ENCODE measurements at places on chromosomes 3 and 15.

DNA sequence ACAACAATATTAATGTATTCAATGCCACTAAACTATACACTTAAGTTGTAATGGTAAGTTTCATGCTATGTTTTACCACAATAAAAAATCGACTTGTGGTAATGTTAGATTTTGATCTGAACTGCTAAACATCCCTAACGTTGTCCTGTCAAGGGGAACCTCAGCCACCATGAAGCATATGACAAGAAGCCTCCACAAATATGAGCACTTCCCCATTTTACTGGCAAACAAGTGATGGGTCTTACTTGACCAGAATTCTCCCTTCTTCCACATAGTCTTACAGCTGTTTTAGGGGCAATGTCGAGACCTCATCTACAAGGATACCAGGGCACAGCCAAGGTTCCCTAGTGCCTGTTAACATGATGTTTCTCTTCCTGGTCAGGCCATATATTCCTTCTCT is 124.2 kb upstream of the ABI3BP start:
- no peak for DNase-seq

DNA sequence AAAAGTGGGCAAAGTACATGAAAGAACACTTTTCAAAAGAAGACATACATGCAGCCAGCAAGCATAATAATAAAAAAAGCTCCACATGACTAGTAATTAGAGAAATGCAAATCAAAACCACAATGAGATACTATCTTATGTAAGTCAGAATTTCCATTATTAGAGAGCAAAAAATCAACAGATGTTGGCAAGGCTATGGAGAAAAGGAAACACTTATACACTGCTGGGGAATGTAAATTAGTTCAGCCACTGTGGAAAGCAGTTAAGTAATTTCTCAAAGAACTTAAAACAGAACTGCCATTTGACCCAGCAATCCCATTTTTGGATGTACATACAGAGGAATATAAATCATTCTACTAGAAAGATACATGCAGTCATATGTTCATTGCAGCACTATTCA is 360.7 kb downstream of the NSUN3 start:
- no peak for DNase-seq

DNA sequence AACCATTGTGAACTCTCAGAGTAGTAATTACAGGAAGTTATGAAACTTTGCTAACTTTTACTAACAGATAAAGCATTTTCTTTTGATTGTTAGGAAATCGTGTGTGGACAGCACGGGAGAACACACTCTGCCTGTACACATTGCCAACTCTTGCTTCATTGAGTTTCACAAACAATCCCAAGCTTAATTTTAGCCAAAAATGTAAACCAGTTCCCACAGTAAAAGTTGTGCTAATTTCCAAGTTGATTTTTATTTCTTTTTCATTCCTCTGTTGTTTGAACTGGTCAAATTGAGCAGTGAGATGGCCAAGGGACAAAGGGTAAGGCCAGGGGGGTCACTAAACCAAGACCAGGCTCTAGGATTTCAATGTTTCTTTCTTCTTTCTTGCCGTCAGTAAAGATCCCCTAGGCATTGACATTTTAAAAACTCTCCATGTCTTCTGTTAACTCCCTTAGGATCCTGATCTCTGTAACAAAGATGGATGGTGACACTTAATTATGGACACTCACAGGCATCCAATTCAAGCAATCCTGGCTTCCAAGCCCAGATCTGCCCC is 414.9 kb downstream of the RBMS3 start:
- DNase-seq: no peak

DNA sequence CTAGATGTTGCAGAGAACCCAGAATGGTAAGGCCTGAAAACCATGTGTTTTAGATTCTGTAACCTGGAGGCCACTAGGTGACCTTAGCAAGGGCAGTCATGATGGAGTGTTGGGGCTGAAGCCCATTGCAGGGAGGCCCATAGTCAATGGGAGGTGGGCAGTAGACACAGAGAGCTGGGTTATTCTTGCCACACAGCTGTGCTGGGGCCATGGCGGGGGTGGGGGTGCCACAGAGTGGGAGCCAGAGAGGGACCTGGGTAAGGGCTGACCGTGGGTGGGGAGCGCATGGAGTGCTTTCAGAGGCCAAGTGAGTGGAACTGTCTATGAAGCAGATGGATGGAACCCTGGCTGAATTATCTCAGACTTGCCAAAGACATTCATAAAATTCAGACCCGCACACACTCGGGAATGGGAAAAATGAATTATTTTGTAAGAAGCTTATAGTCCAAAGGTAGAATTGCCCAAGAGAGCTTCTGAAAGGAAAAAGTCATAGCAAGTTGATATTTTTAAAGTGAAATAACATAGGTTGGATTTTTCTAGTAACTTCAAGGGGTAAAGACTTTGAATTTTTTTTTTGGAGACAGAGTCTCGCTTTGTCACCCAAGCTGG is 53.9 kb downstream of the SMAD3 start:
- DNase-seq: no peak

- DNase-seq: no peak
Measured at GRCh38 chr3:78519281-78519680, 1248.5 kb downstream of the ROBO1 start.

DNA sequence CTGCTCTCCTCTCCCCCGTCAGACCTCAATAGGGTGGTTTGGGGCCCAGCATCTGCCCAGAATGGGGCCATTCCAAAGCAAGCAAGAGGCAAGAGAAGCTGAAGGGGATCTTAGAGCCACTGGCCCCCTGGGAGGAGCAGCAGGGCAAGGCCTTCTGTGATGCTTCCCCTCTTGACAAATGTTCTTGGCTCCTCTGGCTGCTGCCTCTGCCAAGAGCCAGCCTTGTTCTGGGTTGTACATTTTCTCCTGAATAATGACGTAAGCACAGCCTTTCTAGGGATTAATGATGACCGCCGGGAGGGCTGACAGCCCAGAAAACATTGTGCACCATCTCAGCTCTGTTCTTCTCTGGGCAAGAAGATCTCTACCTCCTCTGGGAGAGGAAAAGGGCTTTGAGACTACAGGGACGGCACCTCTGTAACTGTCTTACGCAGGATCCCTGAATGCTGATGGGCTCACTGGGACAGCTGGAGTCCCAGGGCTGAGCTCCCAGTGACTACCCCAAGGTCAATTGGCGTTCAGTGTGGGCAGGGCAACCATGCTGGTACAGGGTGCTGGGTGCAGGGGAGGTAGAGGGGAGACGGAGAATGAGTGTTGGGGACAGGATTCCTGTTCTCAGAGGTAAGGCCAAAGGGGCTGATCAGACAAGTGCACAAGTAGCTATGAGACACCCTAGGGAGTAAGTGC is 253.3 kb downstream of the FAM43A start:
- DNase-seq: no peak

GRCh38 chr3:125141596-125142419 is 70.7 kb downstream of the SLC12A8 start:
- DNase-seq: peak; percentile 30

- DNase-seq: no peak
Measured at GRCh38 chr15:35206060-35206675, 121.1 kb upstream of the NANOGP8 start.

- DNase-seq: no peak
Measured at GRCh38 chr15:51736069-51736468, 1.4 kb downstream of the LYSMD2 start.

- DNase-seq: no peak
Measured at GRCh38 chr3:124745756-124746155, 15.5 kb downstream of the UMPS start.

- no peak for DNase-seq
Measured at GRCh38 chr3:168425936-168426595, 330.3 kb upstream of the GOLIM4 start.

DNA sequence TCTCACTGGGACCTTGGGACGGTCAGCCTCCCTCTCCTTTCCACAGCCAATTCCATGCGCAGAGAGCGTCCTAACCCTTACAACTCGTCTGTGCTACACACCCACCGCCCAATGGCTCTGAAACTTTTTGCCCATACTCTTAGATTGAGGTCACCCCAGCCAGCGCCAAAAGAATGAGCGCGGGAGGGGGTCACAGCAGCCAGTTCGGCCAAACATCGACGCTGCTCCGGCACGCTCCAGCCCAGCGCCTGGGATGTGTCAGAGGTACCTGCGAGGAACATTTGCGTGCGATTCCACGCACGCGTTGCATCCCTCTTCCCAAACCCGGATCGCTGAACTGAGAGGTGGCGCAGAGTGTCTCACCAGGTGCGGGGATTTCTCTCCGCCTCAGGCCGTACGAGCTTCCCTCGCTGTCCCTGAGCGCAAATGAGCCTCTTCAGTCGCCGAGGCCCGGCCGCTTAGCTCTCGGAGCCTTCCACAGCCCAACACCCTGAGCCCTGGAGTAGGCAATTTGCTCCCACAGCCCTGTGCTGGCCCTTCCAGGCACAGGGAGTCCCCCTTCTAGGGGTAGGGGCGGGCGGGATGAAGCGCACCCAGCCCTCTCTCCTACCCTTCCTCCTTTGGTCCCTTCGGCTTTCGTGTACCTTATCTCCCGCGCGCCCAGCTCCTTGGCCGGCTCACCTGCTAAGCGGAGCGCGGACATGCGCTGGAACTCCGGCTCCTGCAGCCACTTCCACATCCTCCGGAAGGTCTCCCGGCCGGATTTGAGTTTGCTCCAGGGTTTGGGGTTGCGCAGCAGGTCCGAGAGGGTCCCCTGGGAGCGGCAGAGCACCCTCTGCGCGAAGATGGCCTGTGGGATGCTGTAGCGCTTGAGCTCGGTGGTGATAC is 1.8 kb downstream of the ONECUT1 start:
- no peak for DNase-seq

- DNase-seq: no peak
Measured at GRCh38 chr3:25724948-25725645, 58.1 kb downstream of the NGLY1 start.

DNA sequence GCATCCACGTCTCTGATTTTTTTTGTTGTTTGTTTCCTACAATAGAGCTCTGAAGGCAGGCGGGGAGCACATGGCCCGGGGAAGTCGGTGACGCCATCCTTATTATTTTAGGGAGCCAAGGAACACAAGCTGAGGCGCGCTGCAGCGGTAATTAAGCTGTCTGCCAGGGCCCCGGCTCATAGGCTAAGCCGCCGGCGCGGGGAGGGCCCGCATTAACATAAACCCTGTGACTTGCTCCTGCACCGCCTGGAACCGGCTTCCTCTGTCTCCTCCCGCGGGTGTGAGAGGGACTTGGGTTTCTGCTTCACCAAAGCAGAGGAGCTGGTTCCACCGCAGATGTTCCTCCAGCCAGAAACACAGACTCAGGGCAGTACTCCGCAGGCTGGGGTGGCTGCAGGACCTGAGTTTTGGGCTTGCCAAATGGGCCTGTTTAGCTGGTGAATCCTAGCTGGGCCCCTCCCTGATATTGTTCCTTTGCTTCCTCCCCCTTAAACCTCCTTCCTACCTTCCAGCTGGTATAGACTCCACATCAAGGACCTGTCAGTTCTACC is 25.3 kb downstream of the ANP32A start:
- DNase-seq: peak; percentile 54

GRCh38 chr15:49490966-49491365 is 67.9 kb downstream of the FGF7 start:
- no peak for DNase-seq

DNA sequence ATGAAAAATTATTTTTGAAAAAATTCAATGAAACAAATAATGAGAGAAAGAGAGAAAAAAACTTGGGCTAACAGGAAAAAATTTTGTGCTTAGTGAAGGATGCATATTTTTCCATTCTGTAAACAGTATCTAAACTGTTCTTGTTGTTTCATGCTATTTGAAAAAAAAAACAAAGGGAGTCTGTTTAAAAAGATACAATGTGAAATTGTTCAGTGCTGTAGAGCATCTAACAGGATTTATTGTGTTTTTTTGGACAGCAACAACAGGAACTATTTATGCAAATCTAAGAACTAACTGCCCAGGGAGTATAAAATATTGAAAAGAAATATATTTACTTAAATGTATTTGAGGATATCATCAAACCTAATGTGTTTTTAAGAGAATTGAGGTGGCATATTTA is 55.1 kb downstream of the PEX5L start:
- no peak for DNase-seq

DNA sequence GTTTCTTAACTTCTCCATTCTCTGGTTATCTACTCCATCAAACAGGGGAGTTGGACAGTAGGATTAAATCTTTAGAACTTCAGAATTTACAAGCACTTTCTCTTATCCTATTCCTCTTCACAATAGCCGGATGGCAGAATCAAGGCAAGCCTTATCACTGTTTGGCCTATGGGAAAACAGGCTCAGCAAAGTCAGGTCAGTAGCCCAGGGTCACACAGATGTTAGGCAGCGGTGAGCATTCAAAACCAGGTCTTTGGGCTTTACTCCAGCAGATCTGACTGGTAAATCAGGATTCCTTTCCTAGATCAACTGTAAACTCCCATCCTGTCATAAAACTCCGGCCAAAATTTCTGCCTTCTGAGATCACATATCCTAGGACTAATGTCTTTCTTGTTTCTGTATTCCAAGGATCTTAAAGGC is 258.4 kb downstream of the OPA1 start:
- DNase-seq: no peak

DNA sequence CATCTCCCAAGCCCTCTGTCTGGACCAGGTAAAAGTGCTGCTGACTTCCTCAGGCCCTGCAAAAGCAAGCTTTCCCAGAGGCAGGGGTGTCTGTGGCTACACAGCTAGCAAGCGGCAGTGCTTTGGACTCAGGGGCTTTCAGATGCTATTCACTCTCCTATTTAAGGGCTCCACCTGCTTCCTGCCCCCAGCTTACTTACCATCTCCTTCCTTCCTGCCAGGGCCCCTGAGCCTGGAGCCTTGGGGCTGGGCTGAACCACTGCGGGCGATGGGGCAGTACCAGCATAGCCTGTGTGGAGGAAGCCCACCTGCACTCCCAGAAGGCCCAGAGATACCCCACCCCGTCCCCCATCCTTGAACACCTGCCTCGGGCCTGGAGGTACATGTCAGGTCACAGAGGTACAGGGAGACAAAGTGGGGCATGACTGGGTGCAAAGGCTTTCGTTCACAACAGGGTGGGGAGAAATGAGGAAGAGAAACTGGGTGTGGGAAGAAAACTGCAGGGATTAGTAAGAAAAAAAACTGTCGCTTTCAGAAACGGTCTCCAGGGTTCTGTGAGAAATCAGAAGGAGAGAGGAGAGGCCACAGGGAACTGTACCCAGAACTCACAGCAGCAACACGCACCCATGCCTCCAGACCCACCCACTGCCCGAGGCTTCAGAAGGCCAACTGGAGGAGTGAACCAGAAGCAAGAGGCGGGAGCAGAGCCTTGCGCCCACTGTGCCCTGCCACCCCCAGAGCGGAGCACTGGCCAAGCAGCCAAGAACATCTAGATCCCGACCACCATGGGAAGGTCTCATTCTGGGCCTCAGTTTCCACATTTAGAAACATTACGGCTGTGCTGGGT is 49.5 kb downstream of the CCDC12 start:
- DNase-seq: no peak

Measured in NCI-H2029 (cell line).